AG08396 (cell line): ENCODE measurements at places on chromosomes 6 and 20.

- DNase-seq: no peak
Observed at GRCh38 chr6:33633084-33633461, 12.0 kb downstream of the ITPR3 start.

- no peak for DNase-seq
Observed at GRCh38 chr20:47490795-47491194, 10.9 kb upstream of the NCOA3 start.

GRCh38 chr6:18388942-18389341 lies 1.8 kb downstream of the RNF144B start:
- peak; percentile 62 for DNase-seq

GRCh38 chr20:21712443-21713059 lies 7.1 kb downstream of the PAX1 start:
- DNase-seq: no peak

- DNase-seq: no peak
Observed at GRCh38 chr6:144347448-144347759, 62.3 kb downstream of the UTRN start.

DNA sequence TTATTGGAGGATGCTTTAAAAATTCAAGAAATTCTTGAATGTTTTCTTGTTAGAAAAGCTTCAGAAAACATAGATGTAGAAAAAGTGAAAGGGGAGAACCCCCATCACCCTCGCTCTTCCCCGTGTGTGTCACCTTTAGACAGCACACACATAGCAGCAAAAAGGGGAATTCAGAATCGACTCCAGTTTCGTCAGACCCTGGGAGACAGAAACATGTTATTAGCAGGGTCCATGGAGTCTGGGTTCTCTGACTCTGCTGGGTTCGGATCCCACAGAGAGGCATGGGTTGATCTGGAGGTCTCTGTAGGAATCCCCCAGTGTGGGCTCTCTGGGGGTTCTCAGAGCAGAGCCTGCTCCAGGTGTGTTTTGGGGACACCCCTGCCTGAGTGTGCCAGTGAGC lies 43.7 kb downstream of the ARHGAP40 start:
- no peak for DNase-seq

DNA sequence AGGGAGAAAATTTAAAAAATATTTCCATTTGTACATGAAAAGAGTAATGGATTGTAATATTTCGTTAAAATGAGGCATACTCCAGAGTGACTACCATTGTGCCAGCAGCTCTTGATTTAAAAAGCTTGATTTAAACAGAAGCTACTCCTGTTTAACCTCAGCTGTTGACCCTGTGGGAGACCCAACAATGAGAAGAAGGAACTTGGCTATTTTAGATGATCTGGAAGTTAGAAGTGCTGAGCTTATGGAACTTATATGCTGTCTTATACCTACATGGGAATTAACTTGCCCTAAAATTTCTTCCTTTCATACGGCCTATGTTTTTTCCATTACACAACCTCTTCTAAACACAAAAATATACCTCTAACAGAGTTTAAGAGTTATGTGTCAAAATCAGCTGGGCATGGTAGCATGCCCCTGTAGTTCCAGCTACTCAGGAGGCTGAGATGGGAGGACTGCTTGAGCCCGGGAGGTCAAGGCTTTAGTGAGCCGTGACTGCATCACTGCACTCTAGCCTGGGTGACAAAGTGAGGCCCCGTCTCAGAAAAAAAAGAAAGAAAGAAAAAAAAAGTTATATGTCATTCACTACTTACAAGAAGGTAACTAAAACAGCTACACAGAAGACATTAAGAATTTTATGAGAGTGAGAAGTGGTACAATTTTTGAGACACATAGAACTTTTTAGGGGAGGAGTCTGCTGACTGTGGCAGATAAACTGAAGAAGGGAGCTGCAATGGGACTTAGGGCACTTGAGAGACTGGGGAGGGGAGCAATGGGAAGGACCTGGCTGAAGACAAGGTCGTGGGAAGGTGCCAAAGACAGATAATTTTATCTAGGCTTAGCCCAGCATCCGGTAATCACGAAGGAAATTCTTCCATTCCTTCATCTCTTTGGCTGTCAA lies 139.9 kb downstream of the MYB start:
- no peak for DNase-seq

GRCh38 chr6:113281431-113281830 lies 575.7 kb upstream of the MARCKS start:
- DNase-seq: no peak

DNA sequence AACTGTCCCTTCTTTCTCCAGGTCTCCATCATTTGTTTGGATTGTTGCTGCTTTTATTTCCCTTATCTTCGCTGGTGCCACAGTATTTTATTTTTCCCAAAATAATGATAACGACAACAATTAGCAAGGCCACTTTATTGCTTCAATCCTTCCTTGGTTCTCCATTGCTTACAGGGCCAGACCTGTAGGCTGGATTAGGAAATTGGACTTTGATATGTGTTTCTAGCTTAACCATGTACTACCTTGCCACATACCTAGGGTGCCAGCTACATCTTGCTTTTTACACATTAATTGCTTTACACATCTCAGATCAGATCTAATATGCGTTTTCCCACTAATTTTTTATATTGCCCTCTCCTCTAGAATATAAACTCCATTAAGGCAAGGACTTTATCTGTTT lies 195.4 kb downstream of the HIVEP2 start:
- no peak for DNase-seq

GRCh38 chr6:99416892-99417767 lies 8.0 kb downstream of the PNISR start:
- no peak for DNase-seq

GRCh38 chr6:19999319-20000191 lies 162.4 kb downstream of the ID4 start:
- no peak for DNase-seq

DNA sequence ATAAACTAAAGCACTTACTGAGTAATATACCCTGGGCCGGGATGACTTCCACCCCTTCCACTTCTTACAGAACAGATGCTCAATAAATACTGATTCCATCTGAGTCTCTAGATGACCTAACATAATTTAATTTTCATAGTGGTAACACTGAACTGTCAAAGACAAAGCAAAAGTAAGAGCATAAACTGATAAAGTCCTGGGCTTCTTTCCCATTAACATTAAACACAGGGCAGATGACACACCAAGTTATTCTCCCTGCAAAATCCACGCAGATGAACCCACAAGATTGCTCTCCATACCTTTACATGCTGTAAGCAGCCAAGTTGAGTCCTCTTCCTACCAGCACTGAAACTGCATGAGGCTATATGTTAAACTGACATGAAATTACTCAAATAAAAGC lies 27.1 kb downstream of the AGPAT4 start:
- DNase-seq: no peak

DNA sequence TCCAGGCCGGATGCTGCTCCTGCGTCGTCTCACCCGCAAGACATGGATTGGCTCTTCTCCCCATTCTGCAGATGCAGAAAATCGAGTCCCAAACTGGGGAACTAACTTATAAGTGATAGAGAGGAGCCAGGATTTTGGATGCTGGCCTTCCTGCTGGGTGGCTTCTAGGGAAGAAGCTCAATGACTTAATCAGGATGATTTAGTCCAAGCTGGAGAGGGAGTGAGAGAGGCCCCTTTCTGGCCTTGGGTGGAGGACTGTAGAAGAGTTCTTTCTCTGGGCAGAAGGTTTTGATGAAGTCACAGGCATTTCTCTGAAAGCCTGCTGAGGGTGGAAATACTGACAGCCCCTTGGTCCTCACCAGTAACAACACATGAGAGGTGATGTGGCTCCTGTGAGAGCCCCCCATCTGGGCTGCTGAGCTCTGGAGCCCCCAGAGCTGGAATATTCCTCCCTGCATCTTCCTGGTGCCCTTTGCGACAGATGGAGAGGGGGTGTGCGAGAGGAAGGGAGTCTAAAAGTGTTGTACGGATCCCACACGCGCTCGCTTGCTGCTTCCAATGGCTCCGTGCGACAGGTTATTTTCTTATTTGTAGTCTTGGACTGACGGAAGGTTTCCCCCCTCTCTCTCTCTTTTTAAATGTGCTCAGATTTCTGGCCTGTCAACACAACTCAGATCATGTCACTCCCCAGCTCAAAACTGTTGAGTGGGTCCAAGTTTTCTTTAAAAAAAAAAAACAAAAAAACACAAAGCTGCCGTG lies 3.5 kb downstream of the SIRPA start:
- DNase-seq: no peak

- DNase-seq: no peak
Observed at GRCh38 chr6:164795056-164795815, 514.2 kb downstream of the C6orf118 start.

GRCh38 chr6:11621119-11621518 lies 83.6 kb downstream of the TMEM170B start:
- no peak for DNase-seq

- no peak for DNase-seq
Observed at GRCh38 chr20:63508072-63508768, 9.3 kb upstream of the EEF1A2 start.

- DNase-seq: no peak
Observed at GRCh38 chr20:45959956-45960630, 11.9 kb downstream of the ZNF335 start.

DNA sequence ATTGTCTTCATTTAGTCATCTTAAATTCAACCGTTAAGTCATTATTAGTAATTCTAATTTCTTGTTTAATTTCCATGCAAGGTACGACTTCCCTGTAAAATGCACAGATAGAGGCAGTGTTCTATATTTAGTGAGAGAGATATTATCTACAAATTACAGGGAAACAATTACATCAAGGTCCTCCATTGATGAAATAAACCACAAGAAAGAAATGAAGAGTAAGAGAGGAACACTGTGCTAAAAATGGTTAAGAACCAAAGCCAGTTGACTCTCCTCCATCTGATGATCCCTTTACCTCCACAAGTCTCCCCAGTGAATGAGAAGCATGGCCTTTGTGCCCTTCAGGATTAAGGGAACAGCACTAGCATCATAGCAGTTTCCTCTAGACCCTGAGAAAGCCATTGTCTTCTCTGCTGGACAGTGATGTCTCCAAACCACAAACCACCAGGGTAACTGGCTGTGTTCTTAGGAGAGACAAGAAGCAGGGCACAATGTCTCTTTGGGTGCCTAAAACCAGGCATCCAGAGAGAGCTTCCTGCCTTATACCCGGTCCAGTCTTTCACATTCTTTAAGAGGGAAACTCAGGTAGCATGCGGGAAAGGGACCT lies 38.1 kb downstream of the IRF4 start:
- no peak for DNase-seq

- DNase-seq: no peak
Observed at GRCh38 chr6:3742076-3742425, 9.5 kb downstream of the PXDC1 start.

DNA sequence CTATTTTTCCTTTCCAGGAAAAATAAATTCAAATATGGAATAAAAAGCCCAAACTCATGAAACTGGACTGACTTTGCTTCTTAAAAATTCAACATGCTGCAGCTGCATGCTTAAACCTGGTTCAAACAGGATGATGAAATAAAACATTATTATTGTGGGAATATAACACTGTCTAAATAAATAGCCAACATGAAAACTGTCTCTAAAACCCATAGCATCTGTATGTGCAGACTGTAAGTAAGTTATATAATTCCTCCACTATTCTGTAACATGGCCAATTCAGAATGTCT lies 30.4 kb upstream of the AHI1 start:
- no peak for DNase-seq

GRCh38 chr6:153131037-153131981 lies at the start of gene RGS17:
RGS17 (minus strand) TSS chr6:153131282; CDS start chr6:153044018, 87,264 bp downstream.
- DNase-seq: peak; percentile 98

GRCh38 chr20:48921883-48922820 lies 641 bp downstream of the ARFGEF2 start:
- peak; percentile 75 for DNase-seq

DNA sequence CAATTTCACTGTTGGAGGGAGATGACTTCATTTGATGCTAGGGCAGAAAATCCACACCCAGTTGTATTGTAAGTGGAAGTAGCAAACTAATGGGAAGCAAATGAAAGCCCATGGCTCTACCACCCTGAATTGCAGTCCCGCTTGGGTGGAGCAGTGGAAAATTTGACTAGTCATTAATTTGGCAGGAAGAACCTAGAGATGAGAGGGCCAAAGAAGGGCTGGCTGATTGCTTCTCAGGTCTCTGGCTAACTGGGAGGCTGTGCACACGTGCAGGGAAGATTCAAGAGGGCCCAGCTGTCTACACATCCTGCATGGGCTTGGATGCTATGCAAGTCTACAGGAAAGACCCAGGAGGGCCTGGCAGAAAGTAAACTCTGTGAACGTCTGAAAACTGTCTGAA lies 466.2 kb downstream of the TFAP2A start:
- DNase-seq: no peak

DNA sequence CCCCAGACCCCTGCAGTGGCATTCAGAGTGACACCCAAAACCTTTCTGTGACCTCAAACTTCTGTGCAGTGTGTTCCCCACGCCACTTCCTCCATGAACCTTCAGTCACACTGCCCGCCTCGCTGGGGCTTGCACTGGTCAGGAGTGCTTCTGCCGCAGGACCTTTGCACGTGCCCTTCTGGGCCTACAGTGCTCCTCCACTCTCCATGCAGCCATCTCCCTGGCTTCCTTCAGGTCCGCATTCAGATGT lies 27.1 kb downstream of the SYNJ2 start:
- no peak for DNase-seq
